ENCODE measurements at places on chromosomes 4 and X.

- DNase-seq = no peak
These were observed 176.2 kb upstream of the LNX1 start for GRCh38 chr4:53767482-53767881.

DNA sequence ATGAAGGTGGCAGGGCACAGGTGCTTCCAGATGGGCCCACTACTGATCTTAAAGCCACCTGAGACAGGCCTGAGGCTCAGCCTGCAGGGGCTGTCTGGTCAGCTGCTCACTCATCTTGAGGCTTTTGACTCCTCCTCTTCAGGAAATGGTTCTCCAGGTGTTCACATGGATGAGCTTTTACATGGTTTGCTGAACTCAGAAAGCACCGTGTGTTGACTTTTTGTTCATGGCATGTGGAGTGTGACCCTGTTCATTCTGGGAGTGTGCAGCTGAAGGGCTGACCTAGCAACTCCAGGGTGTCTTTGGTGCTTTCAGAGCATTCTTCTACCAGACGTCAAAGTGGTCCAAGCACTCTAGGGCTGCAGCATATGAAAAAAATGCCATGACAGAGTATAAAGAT is 111.1 kb downstream of the CCNG2 start:
- no peak for DNase-seq

- DNase-seq = no peak
These were observed 25.1 kb downstream of the ADRA2C start for GRCh38 chr4:3791256-3791655.

- no peak for DNase-seq
These were observed 1151.3 kb upstream of the IGFBP7 start for GRCh38 chr4:58261526-58261925.

- no peak for DNase-seq
These were observed 583.4 kb downstream of the TRAM1L1 start for GRCh38 chr4:116501954-116502353.

- DNase-seq = no peak
These were observed 24.2 kb upstream of the SPON2 start for GRCh38 chr4:1196421-1197183.

DNA sequence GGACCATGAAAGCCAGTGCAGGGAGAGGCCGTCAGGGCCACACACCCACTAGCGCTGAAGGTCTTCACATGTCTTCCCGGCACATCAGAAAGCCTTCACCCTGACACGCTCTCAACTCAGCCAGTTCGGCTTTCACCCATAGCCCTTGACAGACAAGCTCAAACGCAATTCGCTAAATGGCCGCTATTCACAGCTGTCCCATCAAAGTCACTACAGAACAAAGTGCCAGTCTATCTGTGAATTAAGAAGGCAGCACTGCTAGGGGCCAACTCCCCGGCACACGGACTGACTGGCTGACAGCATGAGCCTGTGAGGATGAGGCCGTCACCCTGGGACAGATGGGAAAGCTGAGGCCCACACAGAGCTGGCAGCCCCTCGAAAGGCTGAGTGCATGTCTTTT is 45.7 kb downstream of the ACOX3 start:
- DNase-seq = no peak

DNA sequence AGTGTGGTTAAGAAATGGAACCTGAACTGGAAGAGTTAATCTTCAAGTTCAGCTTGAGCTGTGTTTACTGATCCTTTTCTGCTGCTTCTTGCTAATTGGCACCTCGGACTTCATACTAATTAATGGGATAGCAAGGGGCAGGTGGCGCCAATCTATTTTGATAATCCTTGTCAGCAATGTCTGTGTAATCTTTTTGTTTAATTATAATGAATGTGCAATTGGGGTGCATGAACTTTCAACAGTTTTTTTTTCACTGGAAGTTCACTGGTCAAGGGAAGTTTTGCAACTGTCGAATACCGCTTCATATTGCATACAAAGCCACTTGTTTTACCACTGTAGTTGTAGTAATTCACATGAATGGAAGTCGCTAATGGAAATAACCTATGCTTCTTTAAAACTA is 261.0 kb downstream of the BMPR1B start:
- no peak for DNase-seq

DNA sequence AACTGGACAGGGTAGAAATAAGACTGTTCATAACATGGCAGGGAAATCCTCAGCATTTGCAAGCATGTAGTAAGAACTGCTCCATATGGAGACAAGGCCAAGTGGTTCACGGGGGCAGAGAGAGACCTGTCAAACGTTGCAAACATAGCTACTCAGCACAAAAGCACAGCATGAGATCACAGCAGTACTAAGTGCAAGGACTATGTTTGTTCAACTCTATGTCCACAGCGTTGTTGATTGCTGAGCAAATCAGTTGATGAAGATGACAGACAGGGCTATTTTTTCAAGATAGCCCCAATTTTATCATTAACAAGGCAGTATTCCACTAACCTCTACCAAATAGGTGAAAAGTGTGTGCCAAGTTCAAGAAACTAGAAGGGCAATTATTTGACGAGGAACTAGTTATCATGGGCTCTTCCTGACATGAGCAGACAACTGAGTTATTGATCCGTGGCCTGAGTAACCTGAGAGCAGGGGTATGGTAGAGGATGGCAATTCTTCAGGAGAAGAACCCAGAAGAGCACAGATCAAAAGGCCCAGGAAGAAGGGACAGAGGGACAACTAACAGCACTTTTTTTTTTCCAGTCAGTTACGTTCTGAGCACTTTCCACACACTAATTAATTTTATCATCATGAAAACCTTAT is 57.4 kb downstream of the SPOCK3 start:
- no peak for DNase-seq
